Activated T-helper 1 cell treated with anti-CD3 and anti-CD28 coated beads, Interleukin-12 subunit alpha, Interleukin-12 subunit beta, Interleukin-2, Interleukin-4 antibody, amounts not matched to agents 30 ng/mL and 10 ng/mL and 1 ng/mL, durations not matched to agents 14 hours and 24 hours and 36 hours (primary cell): ENCODE measurements at places on chromosomes 13 and 19. TPM values are rescaled to one million over a fixed set of nuclear protein-coding genes. Genes with fewer than 3 reads are reported as not detected.

The IL12RB1 gene
- 44.5 and 47.5 TPM in 2 replicates for total RNA-seq

The PLEKHA4 gene
- 1.4 and 1.9 TPM in 2 replicates for total RNA-seq

The KLK2 gene
- not detected in 2 replicates for total RNA-seq

The TMEM190 gene
- total RNA-seq = not detected in 2 replicates

The SERP2 gene
- 0.86 TPM in 1 of 2 replicates, not detected in the other for total RNA-seq

DNA sequence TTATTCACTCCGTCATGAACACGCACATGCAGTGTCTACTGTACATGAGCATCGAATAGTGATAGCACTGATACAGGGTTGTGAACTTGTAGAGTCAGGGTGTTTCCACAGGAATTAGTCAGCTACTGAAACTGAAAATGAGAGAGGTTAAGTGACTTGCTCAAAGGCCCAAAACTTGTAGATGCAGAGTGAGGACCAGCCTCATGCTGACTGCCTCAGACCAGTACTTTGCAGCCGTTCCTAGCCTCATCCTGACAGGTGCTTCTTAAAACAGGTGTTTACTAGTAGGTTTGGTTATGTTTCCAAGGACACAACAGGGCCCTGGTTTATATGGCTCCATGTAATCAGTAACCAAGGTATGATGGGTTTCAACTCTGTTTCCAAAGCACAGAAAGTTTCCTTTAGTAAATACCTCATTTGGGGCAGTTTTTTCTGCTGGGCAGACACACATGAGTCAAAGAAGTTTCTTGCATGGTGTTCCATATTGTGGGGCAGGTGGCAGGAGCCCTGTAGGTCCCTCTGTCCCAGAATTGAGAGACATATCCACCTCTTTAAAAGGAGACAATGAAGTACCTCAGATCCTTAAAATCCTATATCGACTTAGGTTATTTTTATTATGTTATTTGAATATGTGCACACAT is 16.0 kb downstream of the FGF9 start:
- H3K4me3 ChIP-seq = no peak overlapping the region
- H3K4me1 ChIP-seq = peaks cover 15% of the 10 kb centered on the region
- no peak overlapping the region for H3K27ac ChIP-seq
- DNase-seq = no peak

GRCh38 chr19:34337739-34338138 is 27.3 kb upstream of the GPI start:
- peaks cover 38% of the 10 kb centered on the region for H3K36me3 ChIP-seq
- H3K27me3 ChIP-seq = no peaks in the 10 kb centered on the region

- H3K36me3 ChIP-seq = peaks cover 41% of the 10 kb centered on the region
- no peaks in the 10 kb centered on the region for H3K27me3 ChIP-seq
- no peak overlapping the region for H3K4me3 ChIP-seq
- peaks cover 18% of the 10 kb centered on the region for H3K4me1 ChIP-seq
- H3K27ac ChIP-seq = no peak overlapping the region
- no peak for DNase-seq
Measured at GRCh38 chr19:12660980-12661379, 5.6 kb downstream of the MAN2B1 start.

GRCh38 chr13:106275446-106276032 is 259.9 kb downstream of the EFNB2 start:
- no peaks in the 10 kb centered on the region for H3K27me3 ChIP-seq
- H3K27ac ChIP-seq = no peak overlapping the region
- no peaks in the 10 kb centered on the region for H3K4me1 ChIP-seq
- no peaks in the 10 kb centered on the region for H3K36me3 ChIP-seq

DNA sequence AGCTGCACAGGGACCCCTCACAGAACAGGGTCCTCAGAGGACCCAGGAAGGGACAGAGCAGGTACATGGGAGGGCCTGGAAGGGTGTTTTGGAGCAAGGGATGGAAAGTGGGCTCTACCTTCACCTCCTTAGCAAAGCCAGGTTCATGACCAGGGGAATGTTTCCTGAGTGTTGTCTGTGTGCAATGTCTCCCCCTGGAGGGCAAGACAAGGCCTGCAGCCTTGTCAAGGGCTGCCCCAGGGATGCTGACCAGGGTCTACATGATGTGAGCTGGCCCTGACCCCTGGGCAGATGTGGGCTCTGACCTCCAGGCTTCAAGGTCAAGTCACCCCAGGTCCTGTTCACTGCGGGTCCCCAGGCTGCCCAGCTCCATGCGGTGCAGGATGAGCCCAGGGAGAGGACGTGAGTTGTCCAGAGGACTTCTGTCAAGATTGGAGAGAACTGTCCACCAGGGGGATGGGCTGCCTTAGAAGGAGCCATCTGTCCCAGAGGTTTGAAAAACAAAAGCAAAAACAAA is 1.0 kb upstream of the CEACAM1 start:
- H3K36me3 ChIP-seq = peaks cover 5% of the 10 kb centered on the region
- H3K27me3 ChIP-seq = peaks cover 4% of the 10 kb centered on the region
- peaks cover 34% of the 10 kb centered on the region for H3K4me1 ChIP-seq
- peak overlapping the region; percentile 84 for H3K4me3 ChIP-seq
- DNase-seq = peak; percentile 58

DNA sequence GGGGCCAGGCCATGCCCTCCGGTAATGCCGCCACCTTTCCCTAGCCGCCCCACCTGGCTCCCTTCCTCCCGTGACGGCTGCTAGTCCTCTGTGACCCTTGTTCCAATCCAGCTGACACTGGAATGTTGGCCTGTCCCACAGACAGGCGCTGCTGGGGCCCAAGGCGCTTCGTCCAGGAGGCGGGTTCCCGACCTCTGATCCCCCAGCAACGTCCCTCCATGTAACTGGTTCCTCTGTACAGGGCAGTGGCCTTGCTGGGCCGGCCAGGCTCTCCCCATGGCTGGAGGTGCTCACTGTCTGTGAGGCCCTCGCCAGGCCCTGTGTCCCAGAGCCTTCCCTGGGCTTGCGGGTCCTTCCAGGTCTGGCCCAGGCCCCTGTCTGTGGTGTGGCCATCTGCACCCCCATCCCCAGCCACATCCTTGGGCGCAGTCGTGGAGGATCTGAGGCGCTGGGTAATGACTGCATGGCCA is 6.8 kb upstream of the GRIN3B start:
- no peak for DNase-seq
- peaks cover 6% of the 10 kb centered on the region for H3K36me3 ChIP-seq
- no peaks in the 10 kb centered on the region for H3K4me1 ChIP-seq
- no peak overlapping the region for H3K27ac ChIP-seq
- peaks cover 17% of the 10 kb centered on the region for H3K27me3 ChIP-seq
